ENCODE measurements at places on chromosomes 5 and 9.

DNA sequence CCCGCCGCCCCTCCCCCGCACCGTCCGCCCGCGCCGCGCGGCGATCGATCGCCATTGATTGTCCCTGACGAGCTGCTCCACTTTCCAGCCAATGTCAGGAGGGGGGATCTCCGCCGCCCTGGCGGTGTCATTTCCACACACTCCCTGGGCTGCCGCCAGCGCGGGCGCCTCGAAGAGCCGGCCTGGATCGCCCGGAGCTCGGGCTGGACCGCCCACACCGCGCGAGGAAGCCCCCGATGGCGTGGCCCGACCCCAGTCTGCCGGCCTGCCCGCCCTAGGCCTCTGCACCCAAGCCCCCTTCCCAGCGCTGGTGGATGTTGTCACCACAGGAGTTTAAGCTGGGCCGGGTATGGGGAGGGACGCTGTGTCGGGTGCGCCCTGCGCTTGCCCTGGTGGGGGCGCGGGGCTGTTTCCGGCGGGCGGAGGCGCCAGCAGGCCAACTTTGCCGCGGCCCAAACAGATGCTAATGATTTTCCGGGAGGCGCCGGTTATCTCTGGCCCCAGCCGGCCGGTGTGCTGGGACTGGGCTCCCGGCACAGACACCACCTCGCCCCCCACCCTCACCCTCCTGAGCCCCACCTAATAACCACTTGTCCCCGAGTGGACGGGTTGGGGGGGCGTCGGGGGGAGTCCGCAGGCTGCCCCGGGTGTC lies 10.6 kb upstream of the CXXC5 start:
- peak; percentile 69 for DNase-seq

GRCh38 chr9:132826621-132827365 lies 51.3 kb downstream of the AK8 start:
- DNase-seq, result no peak

- DNase-seq, result no peak
Observed at GRCh38 chr9:99220011-99220410, 1.7 kb downstream of the ALG2 start.

DNA sequence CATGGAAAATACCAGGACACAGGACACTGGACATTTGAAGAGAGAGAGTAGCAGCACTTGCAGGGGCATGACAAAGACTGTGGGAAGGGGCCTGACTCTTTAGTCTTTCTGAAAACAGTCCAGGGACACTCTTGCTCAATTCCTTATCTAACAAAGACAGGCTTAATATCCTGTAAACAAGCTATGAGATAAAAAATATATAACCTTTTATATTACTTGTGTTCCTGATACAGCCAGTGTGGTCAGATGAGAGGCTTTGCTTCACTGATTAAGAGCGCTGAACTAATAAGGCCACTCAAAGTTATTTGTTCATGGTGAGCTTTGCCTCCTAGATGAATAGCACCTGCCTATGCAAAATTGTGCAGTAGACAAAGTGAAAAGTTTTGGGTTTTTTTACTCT lies 518.7 kb downstream of the LRRC70 start:
- DNase-seq, result no peak

DNA sequence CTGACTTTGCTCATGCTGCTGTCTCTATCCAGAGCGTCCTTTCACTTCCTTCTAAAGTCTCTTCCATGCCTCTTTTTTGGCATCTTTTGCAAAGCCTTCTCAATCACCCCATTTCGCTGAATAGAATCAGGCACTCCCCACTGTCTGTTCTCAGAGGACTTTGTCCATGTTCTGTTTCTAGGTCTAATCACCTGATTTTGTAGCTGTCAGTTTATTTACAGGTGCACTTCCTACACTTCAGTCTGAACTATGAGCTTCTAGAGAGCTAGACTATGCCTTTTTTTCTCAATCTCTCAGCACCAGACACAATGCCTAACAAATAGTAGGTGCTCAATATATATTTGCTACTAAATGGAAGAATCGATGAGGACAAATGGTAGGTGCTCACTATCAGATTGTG lies 29.9 kb downstream of the TLR4 start:
- no peak for DNase-seq

DNA sequence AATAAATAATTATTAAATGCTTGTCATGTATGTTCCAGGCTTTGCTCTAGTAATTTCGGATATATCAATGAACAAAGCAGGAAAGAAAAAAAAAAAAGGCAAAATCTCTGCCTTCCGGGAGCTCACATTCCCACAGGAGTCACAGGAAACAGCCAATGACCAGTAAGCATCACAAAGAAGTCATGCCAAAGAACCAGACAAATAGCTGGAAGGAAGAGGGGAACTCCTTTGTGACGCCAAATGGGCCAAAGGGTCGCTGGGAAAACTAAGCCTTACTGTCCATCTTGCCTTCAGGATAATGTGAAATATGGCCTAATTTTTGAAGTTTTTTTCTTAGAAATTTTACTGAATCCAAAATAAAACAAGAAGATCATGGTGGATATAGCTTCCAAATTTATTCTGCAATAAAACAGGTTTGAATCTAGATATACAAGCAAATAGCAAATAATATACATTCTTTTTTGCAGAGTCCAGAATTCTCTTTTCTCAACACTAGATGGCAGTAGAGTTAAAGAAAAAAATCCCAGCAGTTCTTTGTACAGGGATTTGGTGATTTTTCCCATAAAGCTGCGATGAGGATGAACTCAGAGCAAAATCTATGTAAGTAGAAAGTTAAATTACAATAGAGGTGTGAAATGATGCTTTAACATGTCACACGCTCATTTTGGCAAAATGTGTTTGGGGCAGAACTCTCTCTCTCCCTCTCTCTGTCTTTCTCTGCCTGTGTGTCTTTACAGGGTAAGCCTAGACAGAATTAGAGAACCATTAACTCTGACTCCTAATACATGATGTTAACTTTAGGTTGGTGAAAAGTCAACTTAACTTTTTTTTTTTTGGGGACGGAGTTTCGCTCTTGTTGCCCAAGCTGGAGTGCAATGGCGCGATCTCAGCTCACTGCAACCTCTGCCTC lies 60.0 kb upstream of the TUT7 start:
- DNase-seq, result no peak

- DNase-seq, result no peak
Observed at GRCh38 chr5:154418344-154418820, 27.4 kb upstream of the SAP30L start.

DNA sequence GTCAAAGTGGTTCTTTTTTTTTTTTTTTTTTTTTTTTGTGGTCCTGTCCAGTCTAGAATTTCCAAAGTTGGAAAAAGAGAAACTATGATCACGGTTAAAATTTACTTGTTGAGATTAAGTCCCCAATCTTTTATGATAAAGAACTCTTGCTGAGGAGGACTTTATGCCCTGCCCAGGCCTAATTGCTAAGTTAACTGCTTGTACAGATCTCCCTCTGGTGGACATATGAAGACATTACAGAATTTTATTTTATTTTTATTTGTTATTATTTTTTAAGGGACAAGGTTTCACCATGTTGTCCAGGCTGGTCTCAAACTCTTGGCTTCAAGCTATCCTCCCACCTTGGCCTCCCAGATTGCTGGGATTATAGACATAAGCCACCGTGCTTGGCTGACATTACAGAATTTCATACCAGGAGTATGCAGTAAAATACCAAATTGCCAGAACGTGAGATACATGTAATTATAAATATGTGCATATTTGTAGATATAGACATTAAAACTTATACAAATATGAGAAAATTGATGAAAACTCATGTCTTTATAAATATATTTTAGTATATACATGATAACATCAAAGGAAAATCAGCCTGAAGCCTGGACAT lies 91.2 kb downstream of the RFK start:
- no peak for DNase-seq

GRCh38 chr5:123265551-123265950 lies 157.7 kb downstream of the CEP120 start:
- DNase-seq, result no peak

DNA sequence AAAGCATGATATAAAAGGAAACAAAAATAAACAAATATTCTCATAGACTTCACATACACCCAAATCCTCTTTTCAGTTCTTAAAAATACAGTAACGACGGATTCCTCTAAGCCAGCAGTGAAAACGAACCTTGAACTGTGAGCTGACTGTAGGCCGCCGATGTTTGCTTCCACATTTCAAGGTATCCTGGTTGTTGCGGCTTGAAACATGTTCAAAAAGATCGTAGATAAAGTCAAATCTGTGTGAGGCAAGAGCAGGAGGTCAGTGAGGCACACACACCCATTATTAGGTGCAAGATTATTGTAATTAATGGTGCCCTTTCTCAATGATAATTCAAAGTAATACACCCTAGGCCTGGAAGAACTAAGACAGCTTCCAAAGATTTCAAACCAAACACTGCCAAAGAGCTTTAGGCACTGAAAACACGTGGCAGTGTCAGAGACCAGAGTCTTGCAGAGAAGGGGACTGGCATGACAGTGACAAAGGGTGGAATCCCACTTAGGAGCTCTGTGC lies 141.2 kb upstream of the RETREG1 start:
- no peak for DNase-seq

GRCh38 chr5:76500633-76501393 lies 97.7 kb downstream of the IQGAP2 start:
- DNase-seq, result no peak

DNA sequence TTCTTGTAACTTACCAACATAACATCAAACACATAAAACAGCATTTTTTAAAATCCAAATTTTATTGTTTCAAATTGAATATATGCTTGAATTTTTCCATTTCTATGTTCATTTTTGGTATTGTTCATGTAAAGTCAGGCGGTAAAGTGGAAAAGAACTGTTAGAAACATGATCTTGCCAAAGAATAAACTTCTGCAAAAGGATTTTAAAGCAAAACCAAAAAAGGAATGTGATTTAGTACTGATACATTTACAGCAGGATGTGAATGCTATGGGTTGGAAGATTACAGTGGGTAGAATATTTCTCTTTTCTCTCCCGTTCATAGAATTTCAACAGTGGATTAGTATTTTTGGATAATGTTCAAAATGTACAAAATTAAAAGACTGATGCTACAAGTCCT lies 277.2 kb upstream of the MPDZ start:
- no peak for DNase-seq

GRCh38 chr5:16995372-16995771 lies 59.3 kb upstream of the MYO10 start:
- DNase-seq, result no peak

DNA sequence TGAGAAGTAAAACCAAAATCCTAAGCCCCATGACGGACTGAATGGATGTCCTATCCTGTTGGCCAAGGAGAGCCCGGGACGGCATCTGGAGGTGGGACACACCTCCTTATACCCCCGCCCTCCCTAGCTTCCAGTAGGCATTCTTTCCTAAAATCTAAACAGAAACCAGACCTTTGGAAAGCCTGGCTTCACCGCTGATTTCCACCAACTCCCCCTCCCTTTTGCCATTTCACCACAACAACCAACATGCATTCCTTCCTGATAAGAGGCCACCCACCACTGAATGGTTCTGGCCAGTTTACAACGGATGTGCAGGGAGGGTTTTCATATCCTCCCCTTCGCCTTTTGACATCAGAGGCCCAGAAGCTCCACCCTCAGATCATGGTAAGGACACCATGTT lies 9.2 kb upstream of the RARS1 start:
- DNase-seq, result no peak

- DNase-seq, result no peak
Observed at GRCh38 chr9:92664394-92665152, 5.4 kb downstream of the IPPK start.

GRCh38 chr5:38800515-38800914 lies 45.3 kb upstream of the OSMR start:
- DNase-seq, result no peak

GRCh38 chr5:137129886-137130680 lies 369.0 kb downstream of the SPOCK1 start:
- DNase-seq, result no peak

- DNase-seq, result no peak
Observed at GRCh38 chr5:142324136-142324870, 518 bp downstream of the SPRY4 start.

DNA sequence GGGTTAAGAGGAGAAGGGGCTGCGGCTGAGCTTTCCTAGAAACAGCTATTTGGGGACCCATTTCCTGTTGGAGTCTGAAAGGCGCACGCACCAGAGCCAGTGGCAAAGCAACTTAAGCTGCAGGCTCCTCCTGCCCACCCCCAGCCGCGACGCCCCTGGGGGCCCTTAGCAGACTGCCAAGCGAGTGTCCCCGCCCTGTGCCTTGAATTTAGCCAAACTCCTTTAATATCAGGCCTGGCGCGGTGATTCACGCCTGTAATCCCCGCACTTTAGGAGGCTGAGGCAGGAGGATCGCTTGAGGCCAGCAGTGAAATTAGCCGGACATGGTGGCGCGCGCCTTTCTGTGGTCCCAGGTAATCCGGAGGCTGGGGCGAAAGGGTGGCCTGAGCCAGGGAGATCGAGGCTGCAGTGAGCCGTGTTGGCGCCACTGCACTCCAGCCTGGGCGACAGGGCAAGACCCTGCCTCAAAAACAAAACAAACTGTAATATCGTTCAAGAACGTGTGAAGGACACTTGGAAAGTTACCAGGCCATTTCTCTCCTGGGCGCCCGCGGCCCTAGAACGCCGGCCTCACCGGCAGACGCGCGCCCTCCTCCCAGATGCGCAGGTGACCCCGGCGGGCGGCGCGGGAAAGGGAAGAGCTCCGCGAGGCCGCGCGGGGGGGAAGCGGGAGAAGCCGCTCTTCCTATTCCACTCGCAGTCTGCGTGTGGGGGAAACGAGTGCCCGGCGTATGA lies 1.0 kb upstream of the F2R start:
- DNase-seq, result no peak

DNA sequence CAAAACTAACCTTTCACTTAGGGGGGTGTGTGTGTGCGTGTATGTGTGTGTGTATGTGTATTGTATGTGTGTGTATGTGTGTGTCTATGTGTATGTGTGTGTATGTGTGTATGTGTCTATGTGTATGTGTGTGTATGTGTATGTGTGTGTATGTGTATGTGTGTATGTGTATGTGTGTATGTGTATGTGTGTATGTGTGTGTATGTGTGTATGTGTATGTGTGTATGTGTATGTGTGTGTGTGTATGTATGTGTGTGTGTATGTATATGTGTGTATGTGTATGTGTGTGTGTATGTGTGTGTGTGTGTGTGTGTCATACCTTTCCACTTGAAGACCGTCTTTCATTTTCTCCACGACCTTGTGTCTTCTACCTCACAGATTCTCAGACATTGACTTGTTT lies 20.8 kb upstream of the FLT4 start:
- no peak for DNase-seq

GRCh38 chr9:115004545-115004944 lies 74.2 kb upstream of the TNFSF8 start:
- DNase-seq, result no peak

- no peak for DNase-seq
Observed at GRCh38 chr5:122775550-122776542, 966 bp downstream of the SNX2 start.

DNA sequence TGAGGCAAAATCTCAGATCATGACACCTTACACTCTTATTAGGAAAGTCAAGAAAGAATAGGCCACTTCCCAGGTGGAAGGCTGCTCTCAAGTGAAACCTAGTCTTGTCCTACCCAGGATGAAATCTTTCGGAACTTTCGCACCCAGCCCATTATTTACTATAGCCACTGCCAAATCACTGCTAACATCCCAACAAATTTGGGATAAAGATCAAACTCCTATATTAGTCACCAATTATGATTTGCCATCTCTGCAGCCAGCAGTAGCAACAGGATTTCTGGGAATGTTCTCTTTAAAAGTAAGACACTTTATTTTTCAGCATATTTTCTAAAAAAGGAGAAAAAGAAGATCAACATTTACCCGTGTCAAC lies 224.6 kb downstream of the GAS1 start:
- DNase-seq, result no peak

Data from RWPE2 (cell line).